Vagina (tissue), 2 donors: ENCODE measurements at places on chromosomes 16 and 17.

GRCh38 chr17:32970281-32970680 is 21.4 kb upstream of the SPACA3 start:
- no peak for DNase-seq

DNA sequence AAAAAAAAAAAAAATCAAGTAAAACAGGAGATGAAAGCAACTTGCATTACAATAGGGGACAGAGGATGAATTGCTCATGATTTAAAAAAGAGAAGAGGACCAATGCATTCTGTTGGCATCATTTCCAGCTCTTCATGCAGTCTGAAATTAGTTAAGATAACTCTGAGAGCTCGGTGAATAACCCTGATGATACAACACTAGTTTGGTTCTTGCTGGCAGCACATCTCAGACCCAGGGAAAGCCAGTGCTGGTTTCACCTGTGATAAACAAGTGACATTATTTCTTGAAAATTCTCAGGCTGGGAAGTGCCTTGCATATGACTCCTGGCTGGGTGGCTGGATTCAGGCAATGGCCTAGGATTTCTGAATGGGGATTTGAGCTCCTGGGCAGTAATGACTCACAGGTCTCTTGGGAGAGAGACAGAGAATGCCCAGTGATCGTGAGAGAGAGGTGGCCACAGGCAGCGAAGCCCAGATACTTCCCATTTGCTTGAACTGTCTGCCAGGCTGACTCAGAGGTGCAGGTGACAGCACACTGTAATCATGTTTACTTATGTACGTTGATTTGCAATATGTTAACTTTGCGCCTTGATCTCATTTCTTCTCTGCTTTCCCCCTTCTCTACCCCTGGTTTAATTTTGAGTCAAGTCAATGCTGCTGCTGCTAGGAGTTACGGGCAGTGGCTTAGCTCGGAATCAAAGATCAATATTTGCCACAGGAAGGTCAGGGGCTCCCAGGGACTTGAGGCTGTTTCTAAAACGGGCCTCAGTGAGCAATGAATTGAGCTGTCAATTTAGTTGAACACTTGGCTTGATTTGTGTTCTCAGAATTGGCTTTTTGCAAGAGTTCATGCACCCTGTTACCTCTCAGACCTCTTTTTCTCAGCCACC is 27.1 kb downstream of the ARSG start:
- no peak for DNase-seq

GRCh38 chr17:10135539-10136257 is 62.7 kb downstream of the GAS7 start:
- DNase-seq, result peak; percentile 90

- no peak for DNase-seq
Measured at GRCh38 chr17:32286518-32286900, 20.9 kb downstream of the RHBDL3 start.

DNA sequence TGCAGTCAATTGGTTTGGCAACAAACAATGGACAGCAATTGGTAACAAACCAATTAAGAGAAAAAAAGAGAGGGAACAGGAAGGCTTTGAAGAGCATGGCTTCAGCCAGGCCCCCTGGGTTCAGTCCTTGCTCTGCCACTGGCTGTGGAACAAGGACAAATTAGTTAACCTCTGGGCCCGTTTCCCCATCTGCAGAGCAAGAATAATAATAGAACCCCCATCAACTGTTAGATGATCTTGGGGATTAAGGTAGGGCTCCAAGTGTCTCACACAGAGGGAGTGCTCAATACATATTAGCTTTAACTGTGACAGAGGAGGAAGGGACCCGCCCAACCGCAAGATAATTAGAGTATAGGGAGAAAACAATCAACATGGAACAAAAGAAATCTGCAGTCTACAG is 55.2 kb downstream of the PECAM1 start:
- no peak for DNase-seq

GRCh38 chr17:34485999-34486398 is 93.4 kb upstream of the TMEM132E start:
- no peak for DNase-seq

GRCh38 chr17:82560252-82560642 is 40.7 kb downstream of the FOXK2 start:
- DNase-seq, result no peak

GRCh38 chr17:42680331-42680808 is 1.3 kb downstream of the CCR10 start:
- no peak for DNase-seq

DNA sequence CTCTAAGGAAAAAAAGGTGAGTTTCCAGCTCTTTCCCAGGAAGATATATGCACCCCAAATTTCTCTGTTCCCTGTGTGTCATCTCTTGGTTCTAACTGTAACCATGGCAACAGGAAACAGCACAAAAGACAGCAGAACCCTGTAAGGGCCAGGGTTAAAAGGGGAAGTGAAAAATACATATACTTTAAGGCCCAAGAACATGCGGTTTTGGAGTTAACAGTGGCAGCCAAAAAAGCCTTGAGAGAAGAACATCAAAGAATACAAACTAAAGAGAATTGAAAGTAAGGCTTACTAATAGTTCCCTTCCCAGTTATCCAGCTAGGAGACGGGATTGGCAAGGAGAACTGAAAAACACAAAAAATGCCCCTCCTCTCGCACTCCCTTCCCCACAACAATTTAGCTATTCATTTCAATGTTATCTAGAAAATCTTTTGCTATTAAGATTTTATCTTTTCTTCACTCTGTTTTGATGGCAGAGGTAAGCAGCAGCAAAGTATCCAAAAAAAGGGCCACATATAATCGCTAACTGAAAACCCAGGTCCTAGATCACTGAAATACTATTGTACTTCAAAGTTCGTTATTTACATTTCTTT is 1.5 kb downstream of the SPOP start:
- no peak for DNase-seq

- no peak for DNase-seq
Measured at GRCh38 chr17:72342627-72343527, 222.1 kb downstream of the SOX9 start.

DNA sequence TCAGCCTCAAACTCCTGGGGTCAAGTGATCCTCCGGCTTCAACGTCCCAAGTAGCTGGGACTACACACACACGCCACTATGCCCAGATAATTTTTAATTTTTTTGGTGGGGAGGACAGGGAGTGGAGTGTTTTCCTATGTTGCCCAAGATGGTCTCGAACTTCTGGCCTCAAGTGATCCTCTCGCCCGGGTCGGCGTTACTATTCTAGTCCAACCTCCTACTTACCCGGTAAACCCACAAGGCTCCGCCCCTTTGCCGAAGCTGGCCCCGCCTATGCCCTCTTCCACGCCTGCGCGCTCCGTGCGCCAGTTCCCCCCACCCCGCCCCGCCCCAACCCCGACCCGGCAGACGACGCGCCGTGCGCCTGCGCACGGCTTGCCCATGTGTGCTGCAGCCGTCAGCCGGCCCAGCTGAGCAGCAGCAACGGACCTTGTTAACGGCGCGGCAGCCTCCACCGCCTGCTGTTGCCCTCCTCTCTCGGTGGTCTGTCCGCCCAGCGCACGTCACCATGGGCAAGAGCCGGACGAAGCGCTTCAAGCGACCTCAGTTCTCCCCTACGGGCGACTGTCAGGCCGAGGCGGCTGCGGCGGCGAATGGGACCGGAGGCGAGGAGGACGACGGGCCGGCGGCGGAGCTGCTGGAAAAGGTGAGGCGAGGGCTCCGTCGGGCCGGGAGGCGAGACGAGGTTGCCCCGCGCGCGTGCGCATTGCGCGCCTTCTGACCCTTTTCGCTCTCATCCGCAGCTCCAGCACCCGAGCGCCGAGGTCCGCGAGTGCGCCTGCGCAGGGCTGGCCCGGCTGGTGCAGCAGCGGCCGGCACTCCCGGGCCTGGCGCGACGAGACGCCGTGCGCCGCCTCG is at the start of gene HEATR3:
Gene HEATR3 (plus strand): TSS at position 347 of the 858 bp plus-strand sequence. CDS start 162 bp downstream, at position 509.
- peak; percentile 93 for DNase-seq

GRCh38 chr16:30921748-30922419 is 1.5 kb upstream of the FBXL19 start:
- DNase-seq, result no peak
